ENCODE measurements at places on chromosomes 7 and 10.

GRCh38 chr10:30773501-30773900, 143.9 kb upstream of the LYZL2 start:
- no peak overlapping the region for H3K27ac ChIP-seq
- no peaks in the 10 kb centered on the region for H3K36me3 ChIP-seq
- H3K27me3 ChIP-seq: no peaks in the 10 kb centered on the region
- no peak for DNase-seq
- H3K4me1 ChIP-seq: peaks cover 6% of the 10 kb centered on the region
- H3K4me3 ChIP-seq: no peak overlapping the region

GRCh38 chr7:88109612-88110011, 110.2 kb downstream of the SRI start:
- H3K4me1 ChIP-seq: no peaks in the 10 kb centered on the region
- no peak overlapping the region for H3K4me3 ChIP-seq
- no peak overlapping the region for H3K27ac ChIP-seq
- no peaks in the 10 kb centered on the region for H3K36me3 ChIP-seq
- DNase-seq: no peak

DNA sequence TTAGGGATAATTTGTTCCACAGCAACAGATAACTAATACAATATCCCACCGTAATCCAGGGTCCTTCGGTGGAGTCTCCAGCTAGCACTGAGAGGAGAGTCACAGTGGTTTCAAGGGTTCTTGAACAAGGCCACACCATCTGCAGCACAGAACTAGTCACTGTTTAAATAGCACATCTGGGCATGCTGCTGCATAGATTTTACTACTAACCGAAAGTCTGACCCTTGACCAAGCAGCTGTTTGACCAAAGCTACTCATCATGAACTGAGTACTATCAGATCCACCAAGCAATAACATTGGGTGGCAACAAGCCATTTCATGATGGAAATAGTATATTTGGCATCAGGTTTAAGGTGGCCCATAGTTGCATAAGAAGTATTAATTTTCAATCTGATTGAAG, 53.2 kb downstream of the ANKMY2 start:
- H3K4me3 ChIP-seq: no peak overlapping the region
- H3K36me3 ChIP-seq: no peaks in the 10 kb centered on the region
- no peaks in the 10 kb centered on the region for H3K4me1 ChIP-seq
- no peak for DNase-seq
- H3K27ac ChIP-seq: no peak overlapping the region
- no peaks in the 10 kb centered on the region for H3K27me3 ChIP-seq

GRCh38 chr10:100755821-100756220, 10.4 kb downstream of the PAX2 start:
- H3K27ac ChIP-seq: no peak overlapping the region
- H3K36me3 ChIP-seq: no peaks in the 10 kb centered on the region
- H3K4me1 ChIP-seq: no peaks in the 10 kb centered on the region

DNA sequence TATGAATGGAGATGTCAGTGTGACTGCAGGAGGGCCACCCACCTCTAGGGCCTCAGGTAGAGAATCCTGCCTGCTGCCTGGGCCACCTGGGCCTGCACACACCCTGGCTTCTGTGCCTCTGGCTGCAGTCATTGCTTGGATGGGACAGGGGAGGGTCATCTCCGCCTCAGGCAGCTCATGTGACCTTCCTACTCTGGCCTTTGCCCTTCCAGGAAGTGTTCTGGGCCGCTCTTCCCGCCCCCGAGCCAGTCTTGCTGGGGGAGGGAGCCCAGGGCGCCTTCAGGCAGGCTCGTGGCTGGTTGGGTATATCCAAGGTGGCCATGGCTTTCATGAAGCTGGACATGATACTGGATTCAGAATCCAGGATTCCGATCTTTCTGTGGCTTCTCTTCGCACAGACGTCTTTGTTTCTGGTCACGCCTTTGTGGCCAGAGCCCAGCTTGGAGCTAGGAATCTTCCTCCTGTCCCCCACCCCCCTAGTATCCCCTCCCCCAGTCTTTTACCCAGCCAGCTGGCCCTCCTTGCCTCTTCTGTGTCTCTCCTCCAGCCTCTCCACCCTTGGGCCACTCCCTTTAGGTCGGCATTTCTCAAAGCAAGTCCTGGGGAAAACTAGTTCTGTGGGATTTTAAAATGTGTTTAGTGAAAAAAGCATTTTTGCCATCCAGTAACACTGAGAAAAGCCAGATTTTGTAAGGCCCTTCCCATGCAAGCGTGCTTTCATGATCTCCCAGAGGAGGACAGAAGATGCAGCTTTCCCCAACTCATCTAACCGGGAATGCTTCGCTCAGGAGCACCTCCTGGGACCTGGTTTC, 119.6 kb downstream of the ZMIZ1 start:
- peak; percentile 81 for DNase-seq
- no peak overlapping the region for H3K4me3 ChIP-seq
- H3K36me3 ChIP-seq: peaks cover 9% of the 10 kb centered on the region
- H3K4me1 ChIP-seq: peaks cover 92% of the 10 kb centered on the region
- peak overlapping the region; percentile 48 for H3K27ac ChIP-seq

DNA sequence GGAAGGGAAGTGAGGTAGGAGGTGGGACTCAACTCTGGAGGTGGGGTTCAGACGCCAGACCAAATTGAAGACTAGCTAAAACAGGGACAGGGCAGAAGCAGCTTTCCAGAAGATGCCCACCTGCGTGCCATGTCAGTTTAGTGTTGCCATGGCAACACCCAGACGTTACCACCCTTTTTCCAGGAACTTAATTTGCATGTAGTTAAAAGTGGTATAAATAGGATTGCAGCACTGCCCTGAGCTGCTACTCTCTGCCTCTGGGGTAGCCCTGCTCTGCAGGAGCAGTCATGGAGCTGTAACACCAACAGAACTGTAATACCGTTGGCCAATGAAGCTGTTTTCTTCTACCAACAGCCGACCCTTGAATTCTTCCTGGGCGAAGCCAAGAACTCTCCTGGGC, 93.8 kb downstream of the PRKCQ start:
- no peaks in the 10 kb centered on the region for H3K4me1 ChIP-seq
- DNase-seq: no peak
- H3K4me3 ChIP-seq: no peak overlapping the region
- no peaks in the 10 kb centered on the region for H3K36me3 ChIP-seq
- no peak overlapping the region for H3K27ac ChIP-seq

- H3K36me3 ChIP-seq: peaks cover 40% of the 10 kb centered on the region
- H3K4me1 ChIP-seq: peaks cover 20% of the 10 kb centered on the region
- peak overlapping the region; percentile 90 for H3K27ac ChIP-seq
- peak overlapping the region; percentile 58 for H3K4me3 ChIP-seq
- DNase-seq: no peak
Measured at GRCh38 chr7:141738592-141739013, 445 bp downstream of the SSBP1 start.

DNA sequence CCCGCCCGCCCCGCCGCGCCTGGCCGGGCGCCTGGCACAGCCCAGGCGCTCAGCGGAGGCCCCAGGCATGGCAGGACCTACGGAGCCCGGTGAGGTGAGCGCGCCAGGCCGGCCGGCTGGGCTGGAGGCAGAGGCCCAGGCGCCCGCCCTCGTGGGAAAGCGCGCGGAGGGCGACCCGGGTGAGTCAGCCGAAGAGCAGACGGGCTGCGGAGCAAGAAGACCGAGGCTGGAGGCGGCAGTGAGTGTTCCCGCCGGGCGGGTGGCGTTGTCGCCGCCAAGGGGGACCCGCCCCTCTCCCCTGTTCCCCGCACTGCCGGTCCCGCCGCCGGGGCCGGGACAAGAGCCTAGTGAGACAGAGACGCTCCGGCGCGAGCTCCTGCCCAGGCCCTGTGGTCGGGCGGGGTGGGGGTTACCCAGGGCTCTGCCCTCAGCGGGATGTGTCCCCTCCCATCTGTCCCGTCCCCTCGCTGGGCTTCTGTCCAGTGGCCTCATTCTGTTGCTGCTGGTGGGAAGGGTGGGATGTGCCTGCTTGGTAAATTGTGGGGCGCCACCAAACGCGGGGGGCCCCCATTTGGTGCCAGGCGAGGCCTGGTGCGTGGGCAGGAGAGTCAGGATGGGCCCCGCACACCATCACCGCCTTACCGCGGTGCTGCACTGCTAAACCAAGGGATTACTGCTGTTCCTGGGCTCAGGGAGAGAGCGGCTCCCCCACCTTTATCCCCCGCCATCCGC, 17.0 kb upstream of the NODAL start:
- no peaks in the 10 kb centered on the region for H3K36me3 ChIP-seq
- H3K4me1 ChIP-seq: peaks cover 18% of the 10 kb centered on the region
- peak; percentile 86 for DNase-seq
- H3K4me3 ChIP-seq: peak overlapping the region; percentile 41
- peak overlapping the region; percentile 47 for H3K27ac ChIP-seq

Data from upper lobe of right lung (tissue), 1 donor.